ENCODE measurements at places on chromosomes 16 and 17.

- no peak for DNase-seq
Observed at GRCh38 chr17:63549289-63549945, 860 bp upstream of the DCAF7 start.

DNA sequence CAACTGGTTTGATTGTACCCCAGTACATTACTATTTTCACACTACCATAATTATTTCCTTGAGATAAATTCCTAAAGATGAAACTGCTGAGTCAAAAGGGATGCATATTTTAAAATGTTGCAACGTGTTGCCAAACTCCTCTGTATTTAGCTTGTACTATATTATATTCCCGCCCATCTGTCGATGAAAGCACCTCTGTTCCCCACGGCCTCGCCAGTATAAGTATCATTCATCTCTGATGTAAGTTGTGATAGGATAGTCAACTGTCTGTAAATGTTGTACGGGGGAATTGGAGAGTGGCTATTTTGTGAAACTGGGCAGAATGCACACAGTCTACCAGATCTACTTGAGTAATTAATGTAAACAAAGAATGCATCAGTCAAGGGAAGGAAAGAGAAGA lies 47.7 kb upstream of the TNRC6A start:
- DNase-seq = no peak

DNA sequence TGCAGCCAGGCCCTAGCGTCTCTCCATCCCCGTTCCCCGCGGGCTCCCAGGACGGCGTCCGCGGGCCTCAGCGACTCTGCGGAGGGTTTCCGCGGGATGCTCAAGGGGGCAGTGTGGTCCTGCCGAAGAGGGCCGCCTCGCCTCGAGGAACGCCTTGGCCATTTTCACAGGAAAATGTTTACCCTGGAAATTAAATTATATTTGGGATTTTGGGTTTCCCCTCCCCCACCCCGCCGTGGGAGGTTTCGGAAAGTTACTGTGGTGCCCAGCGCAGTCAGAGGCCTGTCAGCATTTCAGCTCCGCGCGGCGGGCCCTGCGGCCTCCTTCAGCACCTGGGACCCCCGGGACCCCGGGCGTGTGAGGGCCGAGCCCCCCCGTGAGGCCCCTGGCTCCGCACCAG lies 94.5 kb downstream of the PCTP start:
- DNase-seq = no peak

DNA sequence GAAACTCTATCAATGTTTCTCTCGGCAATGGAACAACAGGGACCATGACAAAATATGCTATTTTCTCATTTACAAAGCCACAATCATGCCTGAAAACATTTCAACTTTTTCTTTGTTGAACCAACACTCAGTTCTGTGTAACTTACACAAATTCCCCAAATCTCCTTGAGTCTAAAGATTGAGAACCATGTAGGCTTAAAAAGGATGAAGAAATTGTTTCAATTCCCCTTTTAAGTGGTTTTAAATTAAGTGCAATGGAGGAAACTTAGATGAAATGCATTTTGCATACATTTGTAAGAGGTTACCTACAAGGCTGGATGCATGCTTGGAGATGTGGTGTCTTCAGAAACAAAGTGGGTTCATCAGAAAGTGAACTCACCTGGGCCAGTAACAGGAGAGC lies 566.4 kb upstream of the CDH11 start:
- no peak for DNase-seq

DNA sequence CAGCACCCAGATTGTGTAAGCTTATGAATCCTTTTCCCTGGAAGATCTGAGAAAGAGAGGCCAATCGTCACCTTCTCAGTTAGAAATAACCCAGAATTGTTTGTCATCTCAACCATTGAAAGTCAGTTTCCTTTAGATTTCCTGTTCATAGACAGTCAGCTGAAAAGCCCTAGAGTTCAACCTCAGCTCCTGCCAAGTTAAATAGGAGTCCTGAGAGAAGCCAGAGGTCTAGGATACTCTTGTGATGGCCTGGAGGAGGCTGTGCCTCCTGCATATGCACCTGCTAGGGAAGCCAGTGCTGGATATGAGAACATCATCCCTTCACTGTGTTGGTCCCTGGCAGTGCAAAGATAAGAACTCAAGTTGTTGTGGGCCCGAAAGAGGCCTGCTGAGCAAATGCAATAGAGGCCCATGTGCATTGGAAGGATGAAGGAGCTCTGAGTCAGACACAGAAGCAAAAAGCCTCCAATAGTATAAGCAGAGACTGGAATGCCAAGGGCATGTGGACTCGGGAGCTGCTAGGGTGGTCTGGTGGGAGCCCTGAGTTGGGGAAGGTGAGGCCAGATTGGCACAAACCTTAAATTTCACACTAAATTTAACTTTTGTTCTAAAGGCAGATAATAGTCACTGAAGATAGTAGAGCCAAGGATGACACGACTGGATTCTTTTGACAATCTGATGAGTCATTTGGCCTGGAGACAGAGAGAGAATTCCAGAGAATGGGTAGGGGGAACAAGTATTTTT lies 520.9 kb upstream of the CDH5 start:
- DNase-seq = no peak

Data from cortex of kidney (tissue), 1 donor.